Fibroblast of gingiva (primary cell): ENCODE measurements at places on chromosomes 5 and 9.

DNA sequence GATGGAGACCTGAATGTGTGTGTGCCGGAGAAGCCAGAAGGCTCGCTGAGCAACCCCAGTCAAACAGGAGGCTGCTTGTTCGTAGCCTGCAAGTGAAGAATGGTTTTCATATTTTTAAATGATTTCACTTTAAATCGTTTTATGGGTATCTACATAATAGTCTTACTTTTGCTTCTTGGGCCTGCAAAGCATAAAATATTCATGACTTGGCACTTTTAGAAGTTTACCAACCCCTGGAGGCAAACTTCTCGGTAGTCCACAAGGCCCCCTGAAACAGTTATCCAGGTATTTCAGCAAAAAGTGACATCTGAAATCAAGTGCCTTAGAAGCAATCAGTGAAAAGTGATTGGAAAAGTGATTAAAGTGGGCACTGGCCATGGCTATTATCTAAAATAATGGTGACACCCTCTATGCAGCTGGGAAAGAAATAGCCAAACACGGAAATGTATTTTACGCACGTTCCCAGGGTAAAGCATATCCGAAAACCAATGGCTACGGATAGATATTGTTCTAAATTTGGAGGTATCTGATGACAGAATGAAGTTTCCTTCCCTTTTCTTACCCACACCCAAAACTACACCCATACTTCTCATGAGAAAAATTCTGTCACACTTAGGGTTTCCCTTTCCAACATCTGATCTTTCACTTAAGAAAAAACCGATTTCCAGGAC, 39.0 kb downstream of the RAPGEF1 start:
- no peak for DNase-seq

- no peak for DNase-seq
Measured at GRCh38 chr9:77251050-77251449, 73.7 kb downstream of the VPS13A start.

GRCh38 chr9:126962336-126962735, 47.8 kb downstream of the RALGPS1 start:
- DNase-seq = no peak

- no peak for DNase-seq
Measured at GRCh38 chr9:135226369-135227050, 139.0 kb downstream of the OLFM1 start.

GRCh38 chr9:96243778-96244177, 58.2 kb downstream of the HSD17B3 start:
- DNase-seq = no peak

- peak; percentile 96 for DNase-seq
Measured at GRCh38 chr5:139638090-139638735, 9.9 kb upstream of the CXXC5 start.

- DNase-seq = no peak
Measured at GRCh38 chr5:14332038-14332631, 189.0 kb downstream of the TRIO start.
